ENCODE measurements at places on chromosomes 5 and 9.

- DNase-seq: no peak
Observed at GRCh38 chr5:137665678-137666460, 70.0 kb downstream of the KLHL3 start.

- no peak for DNase-seq
Observed at GRCh38 chr5:16863469-16863946, 72.6 kb downstream of the MYO10 start.

DNA sequence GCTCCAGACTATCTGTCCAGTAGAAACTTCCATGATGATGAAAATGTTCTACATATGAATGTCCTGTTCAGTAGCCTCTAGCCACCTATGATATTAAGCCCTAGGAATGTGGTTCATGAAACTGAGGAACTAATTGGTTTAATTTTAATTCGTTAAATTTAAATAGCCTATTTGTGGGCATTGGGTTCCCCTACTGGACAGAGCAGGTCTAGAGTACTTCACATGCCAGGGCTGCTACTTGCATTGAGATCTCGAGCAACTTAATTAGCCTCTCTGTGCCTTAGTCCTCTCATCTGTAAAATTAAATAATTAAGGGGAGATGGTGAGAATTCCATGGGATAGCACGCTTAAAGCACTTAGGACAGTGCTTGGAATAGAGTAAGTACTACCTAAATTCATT, 160.0 kb downstream of the PAPPA start:
- no peak for DNase-seq

DNA sequence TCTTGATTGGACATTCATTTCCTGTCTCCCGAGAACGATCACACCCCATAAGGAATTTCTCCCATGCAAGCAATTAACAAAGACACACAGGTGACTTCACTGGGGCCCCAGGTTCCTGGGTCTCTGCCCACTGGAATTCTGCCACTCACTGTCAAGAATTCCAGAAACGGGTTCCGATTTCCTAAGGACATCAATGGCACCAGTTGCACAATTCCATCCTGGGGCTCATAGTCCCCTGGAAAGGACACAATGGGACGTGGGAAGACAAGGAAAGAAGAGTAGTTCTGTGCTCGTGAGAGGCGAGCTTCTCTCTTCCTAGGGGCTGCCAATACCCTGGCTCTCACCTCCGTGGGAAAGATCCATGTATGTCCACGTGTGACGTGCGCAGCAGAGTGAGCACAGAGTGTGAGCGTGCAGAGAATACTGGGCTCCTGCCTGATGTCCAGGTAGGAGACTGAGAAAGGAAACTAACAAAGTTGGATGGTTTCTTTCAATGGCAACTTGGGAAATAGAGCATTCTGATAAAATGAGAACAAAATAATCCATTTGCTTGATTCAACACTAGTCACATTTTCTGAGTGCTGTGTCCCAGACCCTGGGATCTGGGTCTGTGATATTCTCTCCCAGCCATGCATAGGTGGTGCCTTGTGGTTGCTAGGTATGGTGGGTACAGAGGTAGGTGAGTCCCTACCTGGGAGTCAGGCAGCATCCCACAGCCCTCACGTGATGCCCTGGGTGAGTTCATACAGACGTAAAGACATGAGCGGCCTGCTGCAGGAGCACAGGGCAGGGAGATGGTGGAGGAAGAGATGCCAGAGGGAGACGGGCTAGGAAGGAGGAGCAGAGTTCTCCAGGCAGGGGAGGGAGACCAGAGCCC, 159.8 kb downstream of the COL23A1 start:
- DNase-seq: no peak

GRCh38 chr9:114285166-114285867, 37.6 kb upstream of the ORM1 start:
- DNase-seq: peak; percentile 96

GRCh38 chr5:68187268-68188055, 28.1 kb upstream of the PIK3R1 start:
- no peak for DNase-seq

GRCh38 chr5:109049565-109049964, 301.9 kb downstream of the FER start:
- DNase-seq: no peak

- no peak for DNase-seq
Observed at GRCh38 chr9:125998837-125999503, 251.8 kb downstream of the PBX3 start.

DNA sequence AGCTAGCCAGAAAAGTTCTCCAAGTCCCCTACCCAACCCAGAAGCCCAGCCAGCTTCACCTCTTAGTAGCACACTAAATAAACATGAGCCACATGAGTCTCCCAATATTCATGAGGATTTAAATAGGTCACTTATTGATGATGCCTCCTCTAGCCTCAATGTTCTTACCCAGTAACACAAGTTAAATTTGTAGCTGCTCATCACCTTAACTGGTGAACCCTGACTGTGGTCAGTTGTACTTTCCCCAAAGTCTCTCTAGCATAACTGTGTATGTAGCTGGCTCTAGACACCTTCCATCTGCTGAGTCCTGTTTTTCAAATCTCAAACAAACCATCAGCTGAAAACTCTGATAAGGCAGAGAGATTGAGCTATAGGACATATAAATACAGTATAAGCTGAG, 100.3 kb upstream of the ELAVL2 start:
- no peak for DNase-seq

DNA sequence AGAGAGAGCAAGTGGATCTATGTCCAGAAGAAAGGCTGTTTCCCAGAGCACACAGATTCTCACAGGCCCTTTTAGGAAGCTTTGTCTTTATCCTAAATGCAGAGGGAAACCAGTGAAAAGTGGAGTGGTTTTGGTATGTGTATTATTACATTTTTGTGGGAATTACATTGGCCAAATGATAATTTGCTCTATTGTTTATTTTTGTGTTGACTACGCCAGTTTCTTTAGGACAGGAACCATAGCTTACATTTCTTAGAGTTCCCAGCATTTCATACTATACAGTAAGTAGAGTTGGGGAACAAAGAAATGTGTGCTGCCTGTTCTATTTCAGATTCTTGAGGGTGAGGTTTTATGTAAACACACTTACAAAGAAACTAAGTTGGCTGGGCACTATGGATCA, 29.4 kb upstream of the SPATA31D4 start:
- peak; percentile 22 for DNase-seq

GRCh38 chr5:160887780-160888179, 35.8 kb upstream of the ATP10B start:
- DNase-seq: no peak

DNA sequence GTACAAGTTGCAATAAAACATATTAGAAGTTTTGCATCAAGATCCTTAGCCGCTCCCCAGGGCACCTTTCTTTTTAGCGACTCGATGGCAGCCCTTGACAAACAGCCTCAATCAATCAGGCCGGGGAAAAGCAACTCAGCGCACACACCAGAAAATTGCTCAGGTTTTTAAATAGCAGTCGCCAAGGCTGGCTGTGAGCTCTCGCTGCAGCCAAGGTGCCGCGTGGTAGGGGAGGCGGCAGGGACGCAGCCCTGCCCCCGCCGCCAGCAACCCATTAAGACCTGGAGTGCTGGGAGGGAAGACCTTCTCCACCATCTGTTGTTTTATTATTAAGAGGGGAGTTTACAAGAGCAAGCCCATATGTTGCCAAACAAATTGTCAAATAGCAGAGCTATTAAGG, 22.6 kb downstream of the ASS1 start:
- no peak for DNase-seq

All from fibroblast of skin of scalp (primary cell).